IMR-90 (cell line): ENCODE measurements at places on chromosomes 12 and 14.

DNA sequence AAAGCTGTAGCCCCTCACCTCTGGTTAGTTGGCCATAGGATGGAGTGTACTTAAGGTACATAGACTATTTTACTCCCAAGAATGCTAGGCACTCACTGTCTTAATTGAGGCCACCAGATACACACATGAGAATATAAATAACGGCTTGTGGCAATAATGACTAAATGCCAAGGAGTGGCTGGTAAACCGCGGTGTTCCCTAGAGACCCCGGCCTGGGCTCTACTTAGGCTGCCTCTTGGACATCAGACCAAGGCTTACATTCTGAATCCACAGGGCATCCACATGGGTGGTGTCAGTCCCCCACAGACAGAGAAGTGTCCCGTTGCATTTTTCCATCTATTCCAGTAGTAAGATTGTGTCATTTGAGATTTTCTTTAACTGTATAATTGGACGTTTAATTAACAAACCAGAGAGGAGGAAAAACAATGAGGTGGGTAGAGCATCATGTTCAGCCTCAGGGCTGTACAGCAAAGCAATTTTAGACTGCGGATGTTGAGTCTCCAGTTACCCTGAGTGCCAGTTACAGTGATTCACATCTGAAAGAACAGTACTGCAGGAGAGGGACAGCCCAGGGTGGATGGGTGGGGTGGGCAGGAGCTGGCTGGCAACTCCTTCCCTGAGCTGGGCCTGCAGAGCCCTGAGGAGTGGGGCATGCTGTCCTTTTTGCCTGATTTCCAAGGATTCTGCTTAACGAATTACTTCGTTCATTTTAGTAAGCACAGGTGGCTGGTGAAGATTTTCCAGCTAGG lies 20.5 kb downstream of the CKB start:
- no peak for DNase-seq

DNA sequence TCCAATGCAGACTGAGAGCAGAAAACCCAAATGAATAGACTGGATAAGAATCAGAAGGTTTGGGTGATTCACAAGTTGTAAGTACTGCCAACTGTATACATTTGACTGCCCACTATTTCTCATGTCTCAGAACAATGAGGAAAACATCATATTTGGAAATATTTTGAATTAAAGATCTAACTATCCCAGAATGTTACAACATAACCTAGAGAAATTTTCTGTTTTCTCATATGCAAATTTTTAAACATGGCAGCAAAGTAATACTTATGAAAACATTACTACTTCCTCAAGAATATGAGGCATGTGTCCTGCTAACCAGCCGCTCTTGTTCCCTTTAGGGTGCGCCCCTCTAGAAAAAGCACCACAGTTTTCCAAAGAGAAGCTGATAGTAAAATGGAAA lies 179.9 kb downstream of the PTPRO start:
- DNase-seq, result no peak

- DNase-seq, result peak; percentile 67
Observed at GRCh38 chr12:82874945-82875344, 188.2 kb downstream of the TMTC2 start.

GRCh38 chr12:106910202-106910601 lies 45.5 kb upstream of the TMEM263 start:
- DNase-seq, result no peak

GRCh38 chr12:91922674-91923073 lies 223.0 kb downstream of the BTG1 start:
- DNase-seq, result peak; percentile 8

GRCh38 chr12:22459838-22460490 lies 84.4 kb downstream of the C2CD5 start:
- peak; percentile 54 for DNase-seq

DNA sequence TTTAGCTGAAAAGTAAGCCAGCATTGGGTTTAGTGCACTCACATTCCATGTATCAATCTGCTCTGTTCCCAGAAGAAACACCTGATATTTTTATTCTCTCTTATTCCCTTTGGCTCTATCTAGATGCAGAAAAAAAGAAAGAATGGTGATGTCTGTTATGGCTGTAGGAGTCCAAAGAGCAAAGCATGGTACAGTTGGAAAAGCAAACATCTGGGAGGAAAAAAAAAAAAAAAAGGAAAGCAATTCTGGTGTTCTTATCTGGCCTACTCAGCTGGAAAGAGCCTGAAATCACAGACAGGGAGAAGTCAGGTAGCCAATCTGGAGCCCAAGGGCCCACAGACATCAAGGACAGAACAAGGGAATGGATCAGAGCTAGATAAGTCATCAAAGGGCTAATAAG lies 293.9 kb downstream of the DUSP6 start:
- DNase-seq, result no peak

DNA sequence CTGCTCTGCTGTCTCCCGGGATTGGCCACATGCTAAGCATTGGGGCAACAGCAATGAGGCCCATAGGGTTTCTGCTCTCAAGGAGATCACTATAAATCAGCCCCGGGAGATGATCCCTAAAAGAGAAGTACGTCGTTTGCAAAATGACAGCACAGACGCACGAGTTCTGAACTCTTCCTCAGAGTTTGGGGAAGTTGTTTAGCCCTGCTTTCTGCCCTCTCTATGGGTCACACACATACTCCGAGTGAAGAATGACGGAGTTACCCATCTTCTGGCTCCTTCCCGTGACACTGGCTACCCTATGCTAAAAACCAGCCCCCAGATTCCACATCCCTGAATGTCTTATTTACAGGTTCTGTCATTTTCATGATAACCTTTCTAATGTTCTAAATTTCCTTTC lies 258.0 kb upstream of the PLEKHG7 start:
- DNase-seq, result no peak

GRCh38 chr12:127723251-127723650 lies 543.7 kb upstream of the TMEM132C start:
- no peak for DNase-seq

DNA sequence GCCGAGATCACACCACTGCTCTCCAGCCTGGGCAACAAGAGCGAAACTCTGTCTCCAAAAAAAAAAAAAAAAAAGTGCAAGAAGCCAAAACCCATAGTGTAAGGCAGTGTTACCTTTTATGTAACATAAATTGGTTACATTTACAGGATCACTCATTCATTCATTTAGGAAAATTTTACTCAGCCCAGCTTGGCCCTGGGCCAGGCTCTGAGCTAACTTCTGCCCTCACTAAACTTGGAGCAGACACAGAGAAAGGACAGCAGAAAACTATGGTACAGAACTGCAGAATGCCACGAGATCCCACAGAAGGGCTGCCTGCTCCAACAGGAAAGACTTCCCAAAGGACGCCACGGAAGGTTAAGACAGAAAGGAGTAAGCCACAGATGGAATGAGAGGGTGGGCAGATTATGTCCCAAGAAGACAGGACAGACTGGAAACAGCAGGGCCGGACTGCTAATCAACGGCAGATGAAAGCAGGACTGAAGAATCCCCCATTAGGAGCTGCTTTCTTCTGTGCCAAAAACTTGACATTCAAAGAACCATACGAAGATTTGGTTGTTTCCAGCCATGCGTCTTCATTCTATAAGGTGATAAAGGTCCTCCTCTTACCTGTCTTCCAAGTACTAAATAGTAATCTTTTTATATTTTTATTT lies 18.9 kb downstream of the PPP1R13B start:
- DNase-seq, result peak; percentile 23

- DNase-seq, result no peak
Observed at GRCh38 chr12:25713264-25713663, 160.2 kb upstream of the LMNTD1 start.

- DNase-seq, result no peak
Observed at GRCh38 chr12:124402248-124403066, 107.6 kb downstream of the RFLNA start.

- DNase-seq, result no peak
Observed at GRCh38 chr12:114192549-114192948, 213.4 kb downstream of the TBX5 start.

DNA sequence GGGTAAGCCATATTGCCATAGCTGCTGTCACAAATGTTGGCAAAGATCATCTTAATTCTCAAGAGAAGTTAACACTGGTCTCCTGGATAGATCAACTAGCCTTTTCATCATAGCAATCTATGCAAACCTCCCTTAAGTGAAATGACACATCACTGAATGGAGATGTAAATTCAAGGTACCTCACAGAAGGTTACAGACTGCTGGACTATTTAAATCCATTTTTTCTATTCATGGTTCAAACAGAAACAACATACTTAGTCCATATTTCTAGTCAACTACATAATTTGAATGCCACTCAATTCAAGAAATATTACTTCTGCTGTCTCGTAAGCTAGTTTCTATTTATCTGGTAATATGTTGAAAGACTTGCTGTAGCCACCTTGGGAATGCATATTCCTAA lies 748.3 kb downstream of the C12orf50 start:
- no peak for DNase-seq

DNA sequence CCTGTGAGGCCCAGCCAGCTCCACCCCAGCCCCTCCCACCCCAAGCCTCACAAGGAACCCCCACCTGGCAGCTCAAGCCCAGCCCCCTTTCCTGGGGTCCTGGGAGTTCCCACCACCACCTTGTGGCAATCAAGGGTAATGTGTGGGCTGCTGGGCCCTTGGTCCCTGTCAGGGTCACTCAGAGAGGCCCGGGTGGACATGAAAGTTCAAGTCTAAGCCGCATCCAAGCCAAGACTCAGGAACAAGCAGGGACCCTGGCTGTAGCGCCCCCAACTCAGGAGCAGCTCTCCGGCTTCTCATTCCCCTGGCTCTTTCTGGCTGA lies 106.4 kb upstream of the C14orf180 start:
- DNase-seq, result no peak

- DNase-seq, result no peak
Observed at GRCh38 chr12:92079054-92079385, 66.6 kb downstream of the BTG1 start.

DNA sequence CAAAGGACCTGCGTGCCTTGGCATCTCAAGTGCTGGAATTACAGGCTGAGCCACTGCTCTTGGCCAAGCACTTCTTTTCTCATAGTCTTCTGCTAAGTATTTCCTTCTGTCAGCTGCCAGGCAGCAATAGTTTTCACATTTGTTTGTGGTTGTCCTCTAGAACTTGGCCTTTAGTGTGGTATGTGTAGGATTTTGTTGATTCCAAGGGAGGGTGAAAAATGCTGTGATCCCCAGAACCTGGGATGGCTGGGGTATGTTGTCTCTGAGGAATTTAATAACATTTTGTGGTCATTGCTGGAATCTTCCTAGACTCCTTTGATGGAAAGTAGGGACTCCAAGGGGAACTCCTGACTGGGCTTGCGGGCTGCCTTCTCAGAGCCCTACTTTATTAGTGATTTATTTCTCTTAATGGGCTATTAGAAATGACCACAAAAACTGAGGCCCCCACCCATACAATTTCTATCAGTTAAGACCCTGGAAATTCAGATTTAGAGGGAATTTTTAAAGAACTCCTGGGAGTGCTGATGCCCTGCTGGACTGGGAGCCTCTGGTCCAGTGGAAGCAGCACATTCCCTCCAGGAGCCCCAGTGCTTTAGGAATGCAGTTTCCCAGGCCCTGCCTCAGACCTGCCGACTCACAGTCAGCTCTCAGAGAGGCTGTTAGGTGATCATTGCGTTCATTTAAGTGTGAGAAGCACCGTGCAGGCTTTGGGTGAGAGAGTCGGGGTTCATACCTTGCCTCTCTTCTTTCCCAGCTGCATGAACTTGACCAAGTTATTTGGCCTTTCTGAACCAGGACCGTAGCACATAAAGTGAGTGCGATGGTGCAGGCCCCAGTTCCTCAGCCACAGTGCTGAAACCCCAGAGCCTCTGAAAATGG lies 22.7 kb downstream of the TRAF3 start:
- peak; percentile 90 for DNase-seq

DNA sequence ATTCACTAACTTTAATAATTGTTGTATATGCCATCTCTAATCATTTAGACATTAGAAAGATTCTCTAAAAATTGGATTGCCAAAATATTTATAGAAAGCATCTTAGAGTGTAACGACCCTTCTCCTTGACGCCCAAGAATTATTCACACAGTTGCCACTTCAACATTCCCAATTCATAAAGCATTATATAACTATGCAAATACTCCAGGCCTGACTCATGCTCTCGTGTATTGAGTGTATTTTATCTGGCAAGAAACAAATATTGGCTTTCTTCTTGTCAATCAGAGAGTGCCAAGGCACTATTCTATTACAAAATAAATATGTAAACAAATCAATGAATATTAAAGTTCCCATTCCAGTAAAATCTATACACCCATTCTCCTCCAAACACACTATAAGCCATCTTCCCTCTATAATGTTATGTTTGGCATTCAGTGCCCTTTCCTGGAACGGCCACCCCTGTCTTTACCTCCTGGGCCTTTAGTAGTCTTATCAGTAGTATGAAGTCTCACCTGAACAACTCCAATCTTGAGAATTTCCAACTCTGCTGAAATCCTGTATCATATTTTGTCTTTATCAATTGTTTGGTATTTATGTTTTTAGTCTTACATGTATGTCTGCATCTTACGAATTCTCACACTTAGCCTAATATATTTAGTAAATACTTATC lies 182.6 kb downstream of the PIK3C2G start:
- DNase-seq, result peak; percentile 26

GRCh38 chr12:21265932-21266331 lies 68.8 kb downstream of the SLCO1A2 start:
- no peak for DNase-seq

- DNase-seq, result no peak
Observed at GRCh38 chr14:92704036-92704804, 44.2 kb downstream of the LGMN start.

DNA sequence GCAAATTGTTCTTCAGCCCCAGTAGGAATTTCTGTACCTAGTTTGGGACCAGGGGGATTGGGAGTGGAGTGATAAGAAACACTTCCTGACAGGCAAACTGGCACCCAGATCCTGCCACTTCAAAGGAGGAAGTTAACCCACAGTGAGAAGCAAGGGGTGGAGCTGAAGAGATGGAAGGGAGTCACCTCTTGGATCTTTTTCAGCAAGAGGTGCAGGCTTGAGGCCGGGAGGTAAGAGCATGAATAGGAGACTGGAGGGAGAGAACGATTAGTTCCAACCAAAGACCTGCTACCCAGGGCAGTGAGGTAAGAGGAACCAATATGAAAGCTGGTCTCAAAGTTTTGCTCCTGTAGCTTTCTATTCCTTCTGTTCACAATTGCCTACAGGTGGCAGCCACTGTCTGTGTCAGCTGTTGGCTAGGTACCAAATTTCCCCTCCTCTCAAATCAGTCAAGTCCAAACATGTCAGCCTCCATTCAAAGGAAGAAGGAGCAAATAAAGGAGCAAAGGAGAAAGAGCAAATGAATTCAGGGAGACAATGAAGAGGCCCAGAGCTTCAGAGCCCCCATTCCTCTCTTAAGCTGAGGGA lies 14.9 kb upstream of the TAC3 start:
- no peak for DNase-seq

- peak; percentile 51 for DNase-seq
Observed at GRCh38 chr14:22908601-22909000, 10.3 kb downstream of the RBM23 start.

GRCh38 chr12:20205854-20206253 lies 162.5 kb upstream of the PDE3A start:
- DNase-seq, result no peak

DNA sequence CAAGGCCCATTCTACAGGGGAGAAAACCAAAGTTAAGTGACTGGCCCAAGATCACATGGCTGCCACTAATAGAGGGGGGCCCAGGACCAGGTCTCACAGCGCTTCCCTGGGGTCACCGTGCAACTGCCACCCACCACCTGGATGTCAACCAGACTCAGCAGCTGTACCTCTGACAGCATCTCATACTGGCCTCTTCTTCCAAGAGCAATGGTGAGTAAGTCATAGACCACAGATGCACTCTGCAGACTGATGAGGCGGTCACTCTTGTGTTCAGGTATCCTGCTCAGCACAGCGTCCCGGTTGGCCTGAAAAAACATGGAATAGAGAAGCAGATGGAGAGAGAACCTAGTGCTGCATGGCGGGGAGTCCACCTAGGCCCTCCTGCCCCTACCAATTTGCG lies 139.9 kb downstream of the TTC7B start:
- DNase-seq, result peak; percentile 32
